NCI-H1417 treated with DMSO at 0.1 percent for 48 hours (cell line): ENCODE measurements at places on chromosomes 4 and X.

DNA sequence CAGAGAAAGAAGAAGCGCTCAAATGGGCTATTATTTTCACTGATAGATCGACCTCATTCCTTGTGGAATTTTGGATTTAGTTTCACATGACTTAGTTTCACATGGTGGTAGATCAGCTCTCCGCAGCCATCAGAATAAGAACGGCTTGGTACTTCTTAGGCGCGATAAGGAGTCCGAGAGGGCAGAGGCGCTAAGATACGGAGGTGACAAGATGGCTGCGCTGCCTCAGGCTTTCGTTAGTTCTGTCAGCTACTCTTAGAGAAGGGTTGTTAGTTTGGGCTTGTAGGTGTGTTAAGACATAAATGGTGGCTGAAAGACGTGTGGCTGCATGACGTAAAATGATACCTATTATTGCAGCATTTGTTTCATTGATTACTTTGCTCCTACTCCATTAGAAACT lies 169.1 kb downstream of the UNC5C start:
- no peak for DNase-seq

GRCh38 chrX:136780763-136781162 lies at the start of gene ARHGEF6:
ARHGEF6 (minus strand) TSS chrX:136780932; CDS start chrX:136780882, 50 bp downstream.
- no peak for DNase-seq

DNA sequence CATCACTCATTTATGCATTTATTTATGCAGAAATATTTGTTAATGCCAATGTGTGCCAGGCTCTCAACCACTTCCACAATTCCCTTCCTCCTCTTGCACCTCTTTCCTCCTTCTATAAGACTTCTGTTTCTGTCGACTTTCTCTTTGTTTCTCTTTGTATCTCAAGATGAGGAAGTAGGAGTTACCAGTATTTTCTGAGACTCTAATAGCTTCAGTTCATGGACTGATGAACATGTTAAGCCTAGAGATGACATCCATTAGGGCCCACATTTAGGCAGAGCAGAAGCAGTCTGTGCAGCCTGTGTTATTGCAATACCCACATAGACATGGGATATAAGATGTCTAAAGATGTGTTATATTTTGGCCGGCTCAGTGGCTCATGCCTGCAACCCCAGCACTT lies 241.8 kb upstream of the SMIM31 start:
- no peak for DNase-seq

- DNase-seq: peak; percentile 2
Measured at GRCh38 chrX:74383611-74384010, 37.7 kb upstream of the SLC16A2 start.

- DNase-seq: no peak
Measured at GRCh38 chr4:129082302-129082701, 11.0 kb downstream of the SCLT1 start.

DNA sequence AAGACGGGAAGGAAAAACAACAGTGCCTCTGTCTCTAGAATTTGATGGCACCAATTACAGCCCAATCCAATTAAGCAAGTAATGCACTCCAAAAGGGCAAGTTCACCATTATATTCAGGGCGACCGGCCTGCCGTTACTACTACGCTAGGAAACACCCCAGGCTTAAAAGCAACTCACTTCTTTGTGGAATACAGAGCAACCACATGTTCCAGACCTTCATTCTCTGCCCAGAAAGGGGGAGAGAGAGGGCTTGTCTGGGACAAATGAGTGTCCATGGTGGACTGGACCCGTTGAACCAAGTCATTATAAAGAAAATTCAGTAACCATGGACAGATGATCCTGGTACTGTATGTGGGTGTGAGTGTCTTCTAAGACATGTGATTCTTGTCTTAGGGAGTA lies 1.6 kb downstream of the KDR start:
- no peak for DNase-seq

DNA sequence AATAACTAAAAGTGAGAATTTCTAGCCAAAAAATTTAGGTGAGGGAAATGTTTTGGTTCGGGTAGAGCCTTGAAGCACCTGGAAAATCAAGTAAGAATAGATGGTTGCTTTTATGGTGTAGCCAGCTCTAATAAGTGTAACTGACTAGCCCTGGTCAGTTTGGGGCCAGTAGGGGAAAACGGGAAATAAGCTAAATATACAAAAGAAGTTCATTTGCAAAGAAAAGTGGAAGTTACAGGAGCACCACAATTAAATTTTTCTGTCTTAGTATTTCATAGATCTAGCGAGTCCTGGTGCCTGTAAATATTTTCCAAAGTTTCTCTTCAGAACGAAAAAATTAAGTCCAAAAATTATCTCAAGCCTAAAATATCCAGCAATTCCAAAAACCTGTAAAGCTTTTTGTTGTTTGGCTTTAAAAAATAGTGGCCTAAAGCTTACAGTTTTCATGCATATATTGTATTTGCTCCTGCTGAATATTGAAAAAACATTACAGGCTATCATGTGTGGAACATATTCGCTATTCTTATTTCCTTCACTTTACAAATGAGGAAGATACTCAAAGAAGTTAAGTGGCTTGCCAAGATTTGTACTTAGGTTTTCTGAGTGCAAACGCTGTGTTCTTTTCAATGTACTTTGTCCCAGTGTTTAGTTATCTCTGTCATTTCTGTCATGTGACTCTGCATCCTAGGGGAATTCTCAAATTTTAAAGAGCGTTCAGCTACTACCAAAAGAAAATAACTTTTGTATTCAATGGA lies 7.3 kb upstream of the PTPN13 start:
- no peak for DNase-seq

- DNase-seq: no peak
Measured at GRCh38 chrX:49040376-49040955, 2.7 kb downstream of the TFE3 start.
